ENCODE measurements at places on chromosomes 1 and 21.

- DNase-seq, result no peak
Measured at GRCh38 chr1:99650030-99650429, 4.1 kb downstream of the PALMD start.

- DNase-seq, result no peak
Measured at GRCh38 chr1:31377364-31377863, 4.5 kb upstream of the FABP3 start.

DNA sequence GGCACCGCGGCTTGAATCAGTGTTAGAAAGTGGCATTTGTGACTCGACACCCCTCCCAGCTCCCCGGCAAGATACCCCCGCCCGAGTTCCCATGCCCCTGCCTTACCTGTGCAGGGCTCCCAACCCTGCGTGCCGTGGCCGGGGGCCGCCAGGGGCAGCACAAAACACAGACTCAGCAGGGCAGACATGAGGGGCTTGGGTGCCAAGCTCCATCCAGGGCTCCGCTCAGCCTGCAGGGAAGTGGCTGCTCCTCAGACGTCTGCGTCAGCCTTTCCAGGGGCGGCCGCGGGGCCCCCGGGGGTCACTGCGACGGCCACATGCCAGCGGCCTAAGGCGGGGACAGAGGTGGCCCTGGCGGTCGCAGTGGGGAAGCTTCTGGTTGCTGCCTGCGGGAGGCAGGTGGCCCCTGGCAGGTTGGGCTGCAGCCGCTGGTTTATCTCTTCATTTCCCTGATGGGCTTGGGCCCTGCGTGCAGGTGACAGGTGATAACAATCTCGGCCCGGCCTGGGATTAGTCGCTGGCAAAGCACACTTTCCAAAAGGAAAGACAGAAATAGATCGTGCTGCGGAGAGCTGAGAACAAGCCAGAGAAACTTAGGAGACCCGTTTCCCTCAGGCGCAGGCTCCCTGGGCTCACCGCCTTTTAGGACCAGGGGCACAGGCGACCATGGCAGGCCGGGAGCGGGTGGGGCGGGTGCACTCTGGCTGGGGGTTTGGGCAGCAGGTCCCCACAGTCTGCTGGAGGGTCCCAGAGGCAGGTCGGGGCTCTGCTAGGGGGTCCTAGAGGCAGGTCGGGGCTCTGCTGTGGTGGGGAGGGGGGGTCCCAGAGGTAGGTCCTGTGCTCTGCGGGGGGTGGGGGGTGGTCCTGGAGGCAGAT lies at the start of gene TSPEAR:
Gene TSPEAR (minus strand): TSS at position 246 of the 876 bp plus-strand sequence. CDS start 58 bp downstream, at position 188.
- no peak for DNase-seq

GRCh38 chr1:245434280-245434679 lies 279.5 kb downstream of the KIF26B start:
- DNase-seq, result no peak

DNA sequence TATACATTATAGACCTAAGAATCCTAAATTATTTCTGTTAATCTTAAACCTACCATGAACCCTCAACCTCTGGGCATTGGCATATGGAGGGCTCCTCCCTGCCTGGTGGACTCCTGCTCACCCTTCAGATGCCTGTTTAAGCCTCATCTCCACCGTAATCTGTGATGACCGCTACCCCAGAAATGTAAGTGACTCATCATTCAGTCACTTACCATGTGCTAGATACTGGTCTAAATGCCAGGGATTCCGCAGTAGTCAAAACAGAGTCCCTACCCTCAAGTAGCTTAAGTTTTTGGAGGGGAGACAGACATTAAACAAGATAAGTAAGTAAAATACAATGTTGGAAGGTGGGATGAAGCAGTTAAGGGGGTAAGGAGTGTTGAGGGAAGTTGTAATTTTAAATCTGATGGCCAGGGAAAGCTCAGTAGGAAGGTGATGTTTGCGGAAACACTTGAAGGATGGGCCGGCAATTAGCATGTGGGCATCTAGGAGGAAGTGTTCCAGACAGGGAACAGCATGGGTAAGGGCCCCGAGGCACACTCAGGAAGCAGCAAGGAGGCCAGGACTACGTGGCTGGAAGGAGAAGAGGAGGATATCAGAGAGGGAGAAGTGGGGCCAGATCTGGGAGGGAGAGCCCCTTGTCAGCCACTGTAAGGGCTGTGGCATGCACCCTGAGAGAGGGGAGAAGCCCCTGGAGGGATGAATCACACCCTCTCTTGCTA lies 141.7 kb upstream of the HOOK1 start:
- no peak for DNase-seq

DNA sequence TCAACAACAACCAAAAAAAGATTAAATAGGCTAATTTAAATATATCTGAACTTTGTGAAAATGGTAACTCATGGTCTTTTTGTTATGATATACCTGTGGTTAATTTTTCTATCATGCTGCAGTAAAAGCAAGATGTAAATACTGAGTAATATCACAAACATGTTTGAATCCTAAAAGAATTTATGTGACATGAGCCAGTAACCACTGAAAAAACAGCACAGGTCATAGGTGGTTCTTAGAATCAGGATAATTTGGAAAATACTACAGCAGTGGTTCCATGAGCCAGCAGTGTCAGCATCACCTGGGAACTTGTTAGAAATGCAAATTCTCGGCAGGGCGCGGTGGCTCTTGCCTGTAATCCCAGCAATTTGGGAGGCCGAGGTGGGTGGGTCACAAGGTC lies 4.1 kb downstream of the ATP5IF1 start:
- DNase-seq, result no peak

- no peak for DNase-seq
Measured at GRCh38 chr21:32364387-32364786, 28.4 kb downstream of the URB1 start.

DNA sequence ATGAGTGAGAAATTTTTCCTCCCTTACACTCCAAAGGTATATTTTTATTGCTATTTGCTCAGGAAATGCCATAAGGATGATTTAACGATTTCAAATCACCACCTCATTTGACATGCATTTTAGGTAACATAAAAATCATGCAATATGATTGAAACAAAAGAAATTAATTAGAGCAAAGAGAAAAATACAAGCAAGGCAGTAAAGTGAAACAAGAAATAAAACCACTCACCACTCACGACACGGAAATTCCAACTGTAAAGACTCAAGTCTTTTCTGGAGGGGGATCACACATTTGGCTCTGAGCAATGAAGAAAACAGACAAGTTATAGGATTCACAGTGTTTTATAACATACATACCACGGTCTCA lies 86.8 kb upstream of the ARHGAP29 start:
- no peak for DNase-seq

GRCh38 chr1:226960944-226961765 lies 21.1 kb downstream of the COQ8A start:
- DNase-seq, result no peak

DNA sequence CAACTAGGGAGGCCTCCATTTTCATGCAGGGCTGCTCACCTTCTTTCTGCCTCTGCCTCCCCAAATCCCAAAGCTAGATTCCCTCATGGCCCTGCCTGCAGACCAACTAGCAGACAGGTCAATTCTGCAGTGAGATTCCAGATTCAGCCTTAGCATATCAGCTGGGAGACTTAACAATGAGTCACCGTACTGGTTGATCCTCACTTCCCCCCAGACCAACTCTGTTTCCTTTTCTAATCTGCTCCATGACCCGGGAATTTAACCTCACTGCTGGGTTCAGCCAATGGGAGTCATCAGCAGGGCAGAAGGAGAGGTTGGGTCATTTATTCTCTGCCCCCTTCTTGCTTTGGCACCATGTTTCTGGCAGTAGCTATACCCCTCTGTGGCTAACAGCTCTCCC lies 140.6 kb upstream of the GRIK3 start:
- no peak for DNase-seq
